Esophagus muscularis mucosa (tissue), 4 donors: ENCODE measurements at places on chromosomes 7 and 10. TPM values are rescaled to one million over a fixed set of nuclear protein-coding genes. Genes with fewer than 3 reads are reported as not detected.

The VPS37D gene
- 7.1 TPM for total RNA-seq

The SFTPA1 gene
- total RNA-seq, result 3.3 TPM

The MCU gene
- total RNA-seq, result 19.1 TPM

The CAV2 gene
- 148 TPM for total RNA-seq
